Activated CD4-positive, alpha-beta T cell treated with anti-CD3 and anti-CD28 coated beads for 48 hours (primary cell): ENCODE measurements at places on chromosomes 12 and 14.

DNA sequence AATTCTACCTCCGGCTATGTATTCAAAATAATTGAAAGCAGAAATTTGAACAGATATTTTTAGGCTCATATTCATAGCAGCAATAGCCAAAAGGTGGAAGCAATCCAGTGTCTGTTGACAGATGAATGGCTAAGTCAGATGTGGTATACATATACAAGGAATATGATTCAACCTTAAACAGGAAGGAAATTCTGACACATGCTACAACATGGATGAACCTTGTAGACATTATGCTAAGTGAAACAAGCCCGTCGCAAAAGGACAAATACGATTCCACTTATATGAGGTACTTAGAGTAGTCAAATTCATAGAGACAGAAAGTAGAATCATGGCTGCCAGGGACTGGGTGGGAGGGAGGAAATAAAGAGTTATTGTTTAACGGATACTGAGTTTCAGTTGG lies 331.6 kb downstream of the PCNX1 start:
- no peak for DNase-seq

- DNase-seq: no peak
Measured at GRCh38 chr12:107864235-107864634, 89.7 kb downstream of the ASCL4 start.

DNA sequence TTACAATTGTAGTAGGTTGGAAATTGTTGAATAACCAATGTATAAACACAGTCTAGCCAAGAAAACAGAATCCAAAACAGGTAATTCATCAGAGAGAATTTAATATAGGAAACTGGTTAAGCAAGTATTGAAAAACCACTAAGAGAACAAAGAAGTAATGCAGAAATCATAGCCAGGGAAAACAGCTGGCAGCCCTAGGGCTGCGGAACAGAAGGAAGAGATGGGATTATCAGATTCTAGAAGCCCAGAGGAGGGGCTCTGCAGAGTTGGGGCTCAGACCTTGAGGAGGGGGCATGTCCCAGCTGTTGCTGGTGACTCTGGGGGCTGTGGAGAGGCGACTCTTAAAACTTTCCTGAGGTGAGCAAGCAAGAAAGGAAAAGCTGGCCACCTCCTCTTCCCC lies 49.4 kb downstream of the CD9 start:
- no peak for DNase-seq

DNA sequence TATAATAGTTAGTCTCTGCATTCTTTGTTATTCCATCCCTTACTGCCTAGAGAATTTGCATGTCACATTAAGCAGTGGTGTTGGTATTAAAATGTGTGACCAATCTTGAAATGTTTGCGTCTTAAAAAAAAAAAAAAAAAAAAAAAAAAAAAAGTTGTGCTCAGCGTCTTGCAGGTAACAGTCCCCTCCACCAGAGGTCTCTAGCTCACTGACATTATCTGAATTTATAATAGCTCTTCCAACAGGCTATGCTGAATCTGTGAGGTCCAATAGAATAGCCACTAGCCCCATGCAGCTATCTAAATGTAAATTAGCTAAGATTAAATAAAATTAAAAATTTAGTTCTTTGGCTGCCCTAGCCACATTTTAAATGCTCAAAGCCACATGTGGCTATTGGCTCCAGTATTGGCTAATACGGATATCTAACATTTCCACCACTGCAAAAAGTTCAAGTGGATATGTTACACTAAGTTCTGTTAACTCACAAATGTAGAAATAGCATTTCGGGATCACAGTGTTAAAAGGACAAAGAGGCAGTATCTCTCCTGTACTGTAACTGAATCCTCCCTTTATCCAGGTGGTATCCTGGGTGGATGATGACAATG lies 28.7 kb downstream of the NKX2-8 start:
- DNase-seq: peak; percentile 8

GRCh38 chr12:44819884-44820283 lies 56.2 kb downstream of the NELL2 start:
- no peak for DNase-seq

DNA sequence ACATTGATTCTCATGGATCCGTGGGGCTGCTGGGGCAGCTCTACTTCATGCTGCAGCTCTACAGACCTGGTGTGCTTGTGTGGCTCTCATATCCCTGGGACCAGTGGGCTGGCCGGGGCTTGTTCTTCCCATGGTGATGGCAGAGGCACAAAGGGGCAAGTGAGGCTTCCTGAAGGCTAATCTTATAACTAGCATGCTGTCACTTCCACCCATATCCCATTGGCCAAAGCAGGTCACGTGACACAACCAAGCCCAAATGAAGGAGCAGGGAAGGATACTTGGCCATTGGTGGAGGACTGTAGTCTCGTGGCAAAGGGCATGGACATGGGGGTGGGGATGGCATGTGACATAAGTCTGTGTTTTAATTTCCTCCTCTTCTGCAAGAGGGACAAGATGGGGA lies 9.9 kb downstream of the PLBD2 start:
- no peak for DNase-seq

GRCh38 chr14:26056036-26056616 lies 541.7 kb downstream of the NOVA1 start:
- no peak for DNase-seq

- no peak for DNase-seq
Measured at GRCh38 chr14:20733684-20734429, 11.8 kb upstream of the EDDM3A start.

GRCh38 chr12:24364921-24365320 lies 415.5 kb upstream of the SOX5 start:
- DNase-seq: no peak

DNA sequence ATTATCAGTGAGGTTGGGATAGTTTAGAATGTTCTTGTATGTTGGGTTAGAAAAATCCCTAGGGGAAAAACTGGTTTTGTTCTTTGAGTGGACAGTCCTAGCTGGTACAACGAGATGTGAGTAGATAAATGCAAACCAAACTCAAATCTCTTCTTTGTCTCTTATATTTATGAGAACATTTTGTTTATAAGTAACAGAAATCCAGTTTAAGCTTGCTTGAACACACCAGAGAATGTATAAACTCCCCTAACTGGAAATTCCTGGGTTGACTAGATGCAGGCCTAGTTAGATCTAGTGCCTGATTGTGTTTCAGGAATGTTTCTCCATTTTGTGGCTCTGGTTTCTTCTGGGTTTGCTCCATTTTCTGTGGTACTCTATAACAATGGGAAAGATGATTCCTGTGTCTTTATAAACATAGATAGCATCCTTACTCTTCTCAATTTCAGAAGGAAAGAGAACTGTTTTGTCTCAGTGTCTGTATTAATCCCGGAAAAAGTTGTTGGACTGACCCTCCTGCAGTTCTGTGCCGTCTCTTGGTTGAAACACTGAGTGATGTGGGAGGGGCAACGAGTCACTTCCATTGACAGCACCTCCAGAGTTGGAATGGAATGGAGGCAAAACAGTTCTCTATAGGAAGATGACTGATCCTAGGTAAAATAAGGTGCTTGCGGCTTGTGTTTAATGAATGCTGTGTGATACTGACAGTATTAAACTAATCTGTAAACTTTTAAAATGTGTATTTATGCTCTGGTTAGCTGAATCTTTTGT lies 244.8 kb downstream of the TMTC2 start:
- no peak for DNase-seq

DNA sequence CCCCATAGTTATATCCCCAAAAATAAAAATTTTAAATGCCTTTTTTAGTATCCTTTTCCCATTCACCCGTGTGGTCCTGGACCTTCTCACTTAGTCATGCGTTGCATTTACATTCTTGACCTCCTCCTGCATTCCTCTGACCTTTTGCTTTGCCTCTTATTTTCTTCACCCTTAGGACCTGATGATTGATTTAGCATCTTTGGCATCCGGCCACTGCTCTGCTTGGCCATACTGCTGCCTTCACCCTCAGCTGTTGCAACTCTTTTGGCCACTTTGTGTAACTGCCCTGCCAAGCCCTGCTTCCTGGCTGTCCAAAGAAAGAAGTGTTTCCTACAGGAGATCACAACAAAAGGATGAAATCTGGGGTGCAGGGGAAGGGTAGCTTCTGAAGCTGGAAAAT lies 48.8 kb upstream of the SLC38A4 start:
- no peak for DNase-seq

DNA sequence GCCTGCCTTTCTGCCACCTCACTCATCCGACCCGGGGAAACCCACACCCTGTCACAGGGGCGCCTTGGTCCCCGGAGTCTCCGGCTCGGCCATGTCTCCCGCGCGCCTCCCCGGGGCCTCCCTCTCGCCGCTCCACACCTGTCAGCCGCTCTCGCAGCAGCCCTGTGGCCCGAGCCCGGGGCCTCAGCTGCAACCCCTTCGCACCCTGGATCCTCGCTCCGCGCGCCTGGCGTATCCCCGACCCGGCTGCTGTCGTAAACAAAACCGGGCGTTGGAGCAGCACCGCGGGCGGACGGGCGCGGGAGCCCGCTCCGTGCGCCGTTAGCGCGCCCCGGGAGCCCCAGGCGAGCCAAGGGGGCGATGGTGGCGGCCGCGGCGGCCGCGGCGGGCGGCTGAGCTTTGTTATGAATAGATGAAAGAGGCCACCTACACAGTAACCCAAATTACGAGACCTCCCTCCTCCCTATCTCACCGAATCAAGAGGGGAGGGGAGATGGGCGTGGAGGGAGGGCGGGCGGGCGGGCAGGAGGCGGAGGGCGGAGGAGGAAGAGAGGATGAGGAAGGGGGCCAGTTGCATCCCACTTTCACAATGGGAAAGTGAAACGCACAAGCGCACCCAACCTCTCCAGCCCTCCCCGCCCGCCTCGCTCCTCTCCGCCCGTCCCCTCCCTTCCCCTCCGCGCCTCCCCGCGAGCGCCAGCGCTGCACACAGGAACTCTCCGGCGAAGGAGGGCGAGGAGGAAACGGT lies at the start of gene PLXNC1:
Gene PLXNC1, plus strand, starts transcription at position 587 of the 748 bp plus-strand sequence. CDS start 395 bp downstream, outside the sequence.
- DNase-seq: peak; percentile 79

DNA sequence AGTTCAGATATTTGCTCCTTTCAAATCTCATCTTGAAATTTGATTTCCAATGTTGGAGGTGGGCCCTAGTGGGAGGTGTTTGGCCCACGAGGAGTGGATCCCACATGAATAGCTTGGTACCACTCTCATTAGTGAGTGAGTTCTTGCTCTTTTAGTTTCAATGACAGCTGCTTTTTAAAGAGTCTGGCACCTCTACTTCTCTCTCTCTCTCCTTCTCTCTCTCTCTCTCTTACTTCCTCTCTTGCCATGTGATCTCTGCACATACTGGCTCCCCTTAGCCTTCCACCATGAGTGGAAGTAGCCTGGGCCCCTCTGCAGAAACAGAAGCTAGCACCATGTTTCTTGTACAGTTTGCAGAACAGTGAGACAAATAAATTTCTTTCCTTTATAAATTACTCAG lies 25.1 kb downstream of the GPR65 start:
- DNase-seq: no peak
